ENCODE measurements at places on chromosomes 6 and 20.

DNA sequence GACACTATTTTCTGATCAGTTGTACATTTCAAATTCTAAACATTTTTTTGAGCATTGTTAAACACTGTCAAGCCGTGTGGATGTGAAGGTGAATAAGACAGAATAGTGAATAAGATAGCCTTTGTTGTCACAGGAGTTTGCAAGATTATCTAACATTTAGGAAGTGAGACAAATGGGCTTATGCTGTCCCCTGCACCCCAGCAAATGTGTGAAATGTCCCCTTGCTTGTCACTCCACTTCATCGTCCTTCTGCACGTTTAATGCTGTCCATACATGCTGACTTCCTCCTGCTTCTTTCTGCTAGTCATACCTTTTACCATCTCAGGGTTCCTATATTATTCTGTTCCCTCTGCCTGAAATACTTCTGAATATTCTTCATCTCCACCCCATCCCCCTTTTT is 62.6 kb downstream of the CBFA2T2 start:
- DNase-seq: no peak

DNA sequence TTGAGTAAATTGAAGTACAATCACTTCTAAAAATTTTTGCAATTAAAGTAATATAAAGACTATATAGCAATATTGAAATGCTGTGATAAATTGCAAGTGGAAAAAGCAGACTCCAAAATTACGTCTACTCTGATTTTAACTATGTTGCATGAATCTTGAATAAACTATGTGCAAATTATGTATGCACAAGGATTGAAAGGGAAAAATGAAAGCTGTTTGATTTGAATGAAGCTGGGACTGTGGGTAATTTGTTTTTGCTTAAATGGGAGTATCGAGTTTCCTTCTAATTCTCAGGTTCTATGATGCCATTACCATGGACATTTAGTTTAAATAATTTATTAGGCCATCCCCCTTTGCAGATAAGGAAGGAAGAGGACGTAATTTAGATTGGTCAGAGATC is 198.7 kb upstream of the MYLIP start:
- DNase-seq: no peak

GRCh38 chr20:59153832-59154231 is 9.8 kb upstream of the ZNF831 start:
- DNase-seq: no peak

- no peak for DNase-seq
Measured at GRCh38 chr20:32140603-32141002, 31.1 kb downstream of the TM9SF4 start.

DNA sequence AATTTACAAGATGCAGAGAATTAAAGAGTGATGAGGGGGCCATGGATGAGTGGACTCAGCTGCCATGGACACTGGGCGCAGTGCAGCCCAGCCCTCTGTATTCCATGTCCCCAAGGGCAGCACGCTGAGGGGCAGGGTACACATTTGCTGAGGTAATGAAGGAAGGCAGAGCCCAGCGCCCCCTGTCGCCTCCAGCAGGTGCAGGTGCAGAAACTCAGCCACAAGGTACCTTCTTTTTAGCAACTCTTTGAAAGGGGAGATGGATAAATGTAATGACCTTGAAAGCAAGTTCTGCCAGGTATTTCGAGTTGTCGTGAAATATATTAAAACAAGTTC is 7.1 kb downstream of the CD93 start:
- no peak for DNase-seq

GRCh38 chr6:109526905-109527628 is 44.0 kb upstream of the ZBTB24 start:
- peak; percentile 28 for DNase-seq

- no peak for DNase-seq
Measured at GRCh38 chr6:428047-428603, 36.6 kb downstream of the IRF4 start.

- no peak for DNase-seq
Measured at GRCh38 chr6:130610303-130610702, 216.9 kb upstream of the SMLR1 start.

- DNase-seq: no peak
Measured at GRCh38 chr20:44862286-44862685, 23.2 kb upstream of the YWHAB start.

Measured in GM12878 (cell line).